Heart left ventricle (tissue), 16 donors: ENCODE measurements at places on chromosomes 7 and 10. TPM values are rescaled to one million over a fixed set of nuclear protein-coding genes. Genes with fewer than 3 reads are reported as not detected.

DNA sequence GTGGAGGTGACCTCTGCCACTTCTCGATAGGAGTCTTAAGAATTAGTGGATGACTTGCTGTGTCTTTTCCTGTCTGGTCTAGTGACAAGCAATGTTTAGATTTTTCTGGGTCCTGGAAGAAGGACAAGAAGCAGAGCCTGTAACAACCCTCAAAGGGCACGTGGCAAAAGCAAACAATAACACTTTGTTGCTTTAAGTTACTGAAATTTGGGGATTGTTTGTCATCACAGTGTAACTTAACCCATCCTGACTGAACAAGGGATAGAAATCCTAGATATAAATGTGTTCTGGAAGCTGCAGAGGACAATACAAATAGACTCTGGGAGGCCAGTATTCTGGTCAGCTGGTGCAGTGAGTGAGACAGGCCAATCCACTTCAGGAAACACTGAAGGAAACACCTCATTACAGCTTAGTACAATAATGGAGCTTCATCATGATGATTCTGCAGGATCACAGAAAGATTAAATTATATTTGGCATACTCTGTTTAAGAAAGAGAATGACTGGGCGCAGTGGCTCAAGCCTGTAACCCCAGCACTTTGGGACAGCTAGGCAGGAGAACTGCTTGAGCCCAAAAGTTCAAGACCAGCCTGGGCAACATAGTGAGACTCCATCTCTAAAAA is 23.3 kb downstream of the ENKUR start:
- no peak for DNase-seq

GRCh38 chr10:65723525-65723924 is 1202.3 kb upstream of the LRRTM3 start:
- no peak for DNase-seq

TRIP6 gene
- polyA plus RNA-seq: 10.6 TPM

DNA sequence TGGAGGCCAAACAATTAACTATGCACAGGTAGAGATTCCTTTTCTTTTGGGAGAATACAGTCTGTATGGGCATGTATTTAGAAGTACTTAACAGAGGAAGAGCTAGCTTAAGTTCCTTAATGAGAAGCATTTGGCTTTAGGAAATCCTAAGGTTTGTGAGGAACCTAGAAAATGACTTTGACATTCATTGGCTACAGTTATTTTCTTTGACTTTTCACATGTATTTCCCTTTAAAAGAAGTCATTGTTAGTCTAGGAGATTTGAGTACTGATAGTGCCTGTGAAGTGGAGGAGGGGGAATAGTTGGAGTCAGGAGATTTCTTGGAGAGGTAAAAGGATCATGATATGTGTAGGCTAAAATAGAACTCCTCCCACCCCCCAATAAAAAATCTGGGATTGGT is 3.6 kb downstream of the HELLS start:
- DNase-seq: no peak

DNA sequence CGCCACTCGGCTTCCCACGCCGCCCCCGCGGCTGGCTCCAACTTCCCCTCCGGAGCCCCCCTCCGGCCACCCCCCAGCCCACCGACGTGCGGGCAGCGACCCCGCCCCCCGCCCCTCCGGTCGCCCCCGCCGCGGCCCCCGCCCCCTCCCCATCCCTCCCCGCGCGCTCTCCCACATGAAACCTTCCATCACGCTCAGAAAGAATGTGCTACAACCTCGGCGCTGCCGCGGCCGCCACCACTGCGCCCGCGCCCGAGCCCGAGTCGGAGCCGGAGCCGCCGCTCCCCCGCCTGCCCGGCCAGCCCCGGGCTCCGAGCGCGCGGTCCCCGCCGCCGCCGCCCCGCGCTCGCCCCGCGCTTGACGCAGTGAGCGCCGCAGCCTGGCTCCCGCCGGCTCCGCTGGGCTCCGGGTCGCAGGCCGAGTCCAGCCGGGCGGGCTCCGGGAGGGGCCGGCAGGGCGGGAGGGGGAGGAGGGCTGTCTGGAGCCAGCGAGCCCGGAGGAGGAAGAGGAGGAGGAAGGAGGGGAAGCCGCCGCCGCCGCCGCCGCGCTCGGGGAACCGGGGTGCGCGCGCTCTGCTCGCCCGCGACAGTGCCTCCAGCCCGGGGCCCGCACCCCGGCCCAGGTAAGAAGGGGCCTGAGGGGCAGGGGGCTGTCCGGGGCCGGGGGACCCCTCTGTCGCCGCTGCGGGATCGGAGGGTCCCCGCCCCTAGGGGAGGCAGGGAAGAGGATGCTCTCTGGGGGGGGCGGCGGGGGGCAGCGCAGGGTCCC is 4.3 kb upstream of the ELFN1 start:
- peak; percentile 70 for DNase-seq
